Placental pericyte (primary cell): ENCODE measurements at places on chromosomes 11 and 22. TPM values are rescaled to one million over a fixed set of nuclear protein-coding genes. Genes with fewer than 3 reads are reported as not detected.

The CENPM gene
- 2.4 and 21.0 TPM in 2 replicates for total RNA-seq

The TNNT3 gene
- total RNA-seq, result not detected in 2 replicates

The TCN1 gene
- not detected in 2 replicates for total RNA-seq

The SF3B2 gene
- 176 and 206 TPM in 2 replicates for total RNA-seq

The CREB3L1 gene
- total RNA-seq, result 56.9 and 68.6 TPM in 2 replicates

The TSPAN32 gene
- total RNA-seq, result not detected in 2 replicates

The FAM83F gene
- total RNA-seq, result under 0.01 TPM in 1 of 2 replicates, not detected in the other

The POU2AF1 gene
- not detected in 2 replicates for total RNA-seq

The TSSK2 gene
- not detected in 2 replicates for total RNA-seq

The STK33 gene
- 0.57 and 1.3 TPM in 2 replicates for total RNA-seq

The VPREB3 gene
- not detected in 2 replicates for total RNA-seq

The CHRDL2 gene
- not detected in 2 replicates for total RNA-seq

The DNAJB13 gene
- total RNA-seq, result under 0.01 TPM in 1 of 2 replicates, not detected in the other
